WTC11 (cell line): ENCODE measurements at places on chromosomes 13 and 19. TPM values are rescaled to one million over a fixed set of nuclear protein-coding genes. Genes with fewer than 3 reads are reported as not detected.
A peak's percentile ranks its signal among the peaks of the same experiment; 100 is the strongest.

DNA sequence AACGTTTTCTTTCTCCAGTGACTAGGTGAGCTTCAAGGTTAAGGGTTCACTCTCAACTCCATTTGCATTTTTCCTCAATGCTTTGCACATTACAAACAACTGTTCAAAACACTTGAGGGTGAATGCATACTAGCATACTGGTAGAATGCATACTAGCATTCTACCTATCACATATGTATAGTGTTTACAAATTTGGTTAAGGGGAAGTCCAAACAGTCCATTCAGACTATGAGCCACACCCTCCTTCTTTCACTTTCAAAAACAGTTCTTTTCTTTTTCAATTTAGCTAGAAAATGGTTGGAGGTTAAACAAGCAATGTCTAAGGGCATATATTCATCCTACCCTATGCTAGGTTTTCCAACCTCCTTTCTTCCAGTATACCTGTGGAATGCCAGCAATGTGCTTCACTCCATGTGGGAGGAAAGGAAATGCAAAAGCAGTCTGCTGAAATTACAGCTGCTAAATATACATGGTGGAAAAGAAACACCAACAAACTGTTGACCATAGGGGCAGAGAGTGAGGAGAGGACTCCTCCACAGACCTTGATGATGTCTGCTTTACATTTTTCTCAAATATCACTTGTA, 102.6 kb downstream of the DOCK9 start:
- DNase-seq: no peak

GRCh38 chr13:34462843-34463242, 479.2 kb upstream of the NBEA start:
- no peak for DNase-seq

DNA sequence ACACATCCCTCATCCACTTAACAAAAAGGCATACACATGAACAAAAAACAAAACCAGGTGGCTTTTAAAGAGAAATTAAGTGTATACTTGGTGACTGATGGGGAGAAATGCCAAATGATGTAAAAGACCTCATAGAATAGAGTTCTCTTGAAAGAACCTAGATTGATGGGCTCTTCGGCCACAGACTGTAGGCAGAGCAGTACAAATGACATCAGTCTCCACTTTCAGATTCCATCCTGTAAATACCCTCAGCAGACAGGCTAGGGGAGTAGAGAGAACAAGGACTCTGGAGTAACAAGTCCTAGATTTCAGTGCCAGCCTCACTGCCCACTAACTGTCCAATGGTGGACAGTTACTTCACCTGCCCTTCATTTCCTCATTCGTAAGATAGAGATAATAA, 203.8 kb downstream of the MZT1 start:
- no peak for DNase-seq

DNA sequence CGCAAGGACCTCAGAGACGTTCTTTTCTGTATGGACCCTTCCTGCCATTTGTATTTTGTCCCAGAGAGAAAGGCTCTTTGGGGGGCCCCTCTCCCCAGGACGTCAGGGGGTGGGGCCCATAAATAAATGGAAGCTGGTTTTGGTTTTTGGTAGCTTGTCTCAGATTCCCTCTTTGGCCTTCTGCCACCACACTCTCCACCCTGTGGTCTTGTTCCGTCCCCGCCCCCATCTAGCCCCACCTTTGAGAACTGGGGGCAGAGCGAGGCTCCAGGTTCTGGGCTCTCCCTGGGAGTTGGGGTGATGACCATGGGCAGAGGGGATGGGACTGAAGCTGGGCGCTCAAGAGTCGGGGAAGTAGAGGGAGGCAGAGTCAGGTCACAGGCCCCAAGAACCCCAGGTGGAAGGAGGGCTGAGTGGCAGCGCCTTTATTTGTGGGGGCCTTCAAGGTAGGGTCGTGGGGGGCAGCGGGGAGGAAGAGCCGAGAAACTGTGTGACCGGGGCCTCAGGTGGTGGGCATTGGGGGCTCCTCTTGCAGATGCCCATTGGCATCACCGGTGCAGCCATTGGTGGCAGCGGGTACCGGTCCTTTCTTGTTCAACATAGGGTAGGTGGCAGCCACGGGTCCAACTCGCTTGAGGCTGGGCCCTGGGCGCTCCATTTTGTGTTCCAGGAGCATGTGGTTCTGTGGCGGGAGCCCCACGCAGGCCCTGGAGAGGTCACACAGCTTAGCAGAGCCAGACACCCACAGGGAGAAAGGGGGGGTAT, 3.3 kb downstream of the ISYNA1 start:
- no peak for DNase-seq

DNA sequence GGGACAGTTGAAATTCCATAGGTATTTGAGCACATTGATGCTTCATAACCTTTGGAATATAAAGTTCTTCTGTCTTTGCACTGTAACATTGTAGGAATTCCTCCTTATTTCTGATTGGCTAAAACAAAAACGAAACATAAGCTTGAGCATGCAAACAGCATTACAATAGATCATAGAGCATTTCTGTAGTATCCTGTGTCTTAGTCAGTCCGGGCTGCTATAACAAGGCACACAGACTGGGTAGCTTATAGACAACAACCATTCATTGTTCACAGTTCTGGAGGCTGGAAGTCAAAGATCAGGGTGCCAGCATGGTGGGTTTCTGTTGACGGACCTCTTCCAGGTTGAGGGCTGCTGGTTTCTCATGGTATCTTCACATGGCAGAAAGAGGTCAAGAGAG, 188.7 kb upstream of the SOX21 start:
- DNase-seq: no peak

- no peak for DNase-seq
These were observed 18.1 kb upstream of the GTF3A start for GRCh38 chr13:27406178-27406939.

- no peak for DNase-seq
These were observed 32.4 kb downstream of the ZNF787 start for GRCh38 chr19:56088497-56089215.

DNA sequence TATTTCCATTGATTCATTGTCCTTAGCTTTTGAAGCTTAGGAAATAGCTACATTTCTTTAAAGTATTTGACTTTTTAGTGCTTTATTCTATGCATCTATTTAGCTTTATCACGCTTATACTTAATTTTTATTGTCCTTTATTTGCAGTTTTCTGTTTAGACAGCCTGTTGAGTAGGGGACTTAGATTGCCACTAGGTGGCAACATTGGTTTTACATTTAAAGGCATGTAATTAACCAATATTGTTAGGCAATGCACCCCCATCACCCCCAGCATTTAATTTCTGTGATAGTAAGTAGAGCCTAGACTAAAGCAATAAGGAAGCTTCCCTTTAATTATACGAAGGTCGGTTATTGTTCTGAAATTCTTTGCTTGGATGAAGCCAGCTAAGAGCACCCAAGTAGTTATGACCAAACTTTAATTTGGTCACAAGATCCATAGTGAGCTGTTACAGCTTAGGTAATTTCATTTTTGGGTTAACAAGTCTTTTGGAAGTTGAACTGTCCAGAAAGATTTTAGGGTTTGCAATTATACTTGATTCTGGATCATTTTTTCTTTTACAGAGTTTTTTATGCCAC, 36.5 kb downstream of the B3GLCT start:
- no peak for DNase-seq

GRCh38 chr13:112968380-112968909, 569 bp upstream of the MCF2L start:
- no peak for DNase-seq

DNA sequence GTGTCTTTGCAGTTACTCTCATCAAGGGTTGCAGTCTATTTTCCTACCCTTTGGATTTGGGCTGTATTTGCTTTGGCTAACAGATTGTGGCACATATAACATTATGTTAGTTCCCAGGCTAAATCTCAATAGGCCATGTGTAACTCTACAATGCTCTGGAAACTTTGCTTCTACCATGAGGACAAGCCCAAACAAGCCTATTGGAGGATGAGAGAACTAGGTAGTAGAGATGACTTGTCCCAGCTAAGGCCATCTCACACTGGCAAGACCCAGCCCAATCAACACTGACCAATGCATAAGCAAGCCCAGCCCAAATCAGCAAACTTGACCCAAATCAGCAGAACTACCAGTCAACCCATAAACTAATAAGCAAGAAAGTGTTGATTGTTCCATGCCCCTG, 311.8 kb downstream of the NDFIP2 start:
- no peak for DNase-seq

DNA sequence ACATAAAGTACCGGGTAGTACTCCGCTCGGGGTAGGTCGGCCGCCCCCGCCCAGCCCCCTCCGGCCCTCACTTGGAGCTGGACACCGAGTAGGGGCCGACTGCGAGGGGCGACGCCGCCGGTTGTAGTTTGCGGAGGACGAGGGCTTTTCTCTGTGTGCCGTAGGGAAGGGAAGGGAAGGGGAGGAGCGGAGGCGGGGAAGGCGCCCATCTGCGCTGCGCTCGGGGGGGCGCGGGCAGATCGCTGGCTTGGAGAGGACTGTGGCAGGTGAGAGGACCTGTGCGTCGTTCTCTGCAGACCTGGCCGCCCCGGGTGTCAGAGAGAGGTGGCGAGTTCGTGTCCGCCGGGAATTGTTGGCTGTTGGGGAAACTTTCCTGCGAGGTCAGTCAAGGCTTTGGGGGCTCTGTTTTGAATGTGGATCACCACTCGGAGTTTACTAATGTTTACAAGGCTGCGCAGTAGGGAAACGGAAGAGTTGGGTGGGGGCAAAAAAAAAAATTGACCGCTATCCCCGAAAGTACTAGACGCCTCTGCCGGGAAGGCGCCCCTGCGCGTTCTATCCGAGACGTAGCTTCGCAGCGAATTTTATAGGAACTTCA, 1.4 kb downstream of the ING1 start:
- peak; percentile 49 for DNase-seq

DNA sequence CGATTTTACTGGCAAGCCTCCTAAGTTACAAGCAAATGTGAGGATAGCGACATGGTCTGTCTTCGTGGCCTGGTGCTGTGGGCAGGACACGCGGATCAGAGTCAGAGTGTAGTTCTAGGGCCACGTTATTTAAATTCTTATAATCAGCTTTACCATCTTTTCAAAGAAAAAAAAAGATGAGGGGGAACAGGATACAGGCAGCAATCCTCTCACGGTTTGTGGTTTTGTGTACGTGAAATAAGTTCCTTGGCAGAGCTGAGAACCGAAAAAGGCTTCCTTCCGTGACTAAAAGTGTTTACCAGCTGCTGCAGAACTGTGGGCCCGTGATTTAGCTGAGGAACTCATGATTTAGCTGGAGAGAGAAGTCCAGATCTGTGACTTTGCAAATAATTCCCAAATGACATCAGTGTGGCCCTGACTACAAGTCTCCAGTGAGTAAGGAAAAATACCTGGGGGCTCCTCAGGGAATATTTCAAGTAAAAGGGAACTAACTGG, 27.2 kb downstream of the RCBTB2 start:
- no peak for DNase-seq

DNA sequence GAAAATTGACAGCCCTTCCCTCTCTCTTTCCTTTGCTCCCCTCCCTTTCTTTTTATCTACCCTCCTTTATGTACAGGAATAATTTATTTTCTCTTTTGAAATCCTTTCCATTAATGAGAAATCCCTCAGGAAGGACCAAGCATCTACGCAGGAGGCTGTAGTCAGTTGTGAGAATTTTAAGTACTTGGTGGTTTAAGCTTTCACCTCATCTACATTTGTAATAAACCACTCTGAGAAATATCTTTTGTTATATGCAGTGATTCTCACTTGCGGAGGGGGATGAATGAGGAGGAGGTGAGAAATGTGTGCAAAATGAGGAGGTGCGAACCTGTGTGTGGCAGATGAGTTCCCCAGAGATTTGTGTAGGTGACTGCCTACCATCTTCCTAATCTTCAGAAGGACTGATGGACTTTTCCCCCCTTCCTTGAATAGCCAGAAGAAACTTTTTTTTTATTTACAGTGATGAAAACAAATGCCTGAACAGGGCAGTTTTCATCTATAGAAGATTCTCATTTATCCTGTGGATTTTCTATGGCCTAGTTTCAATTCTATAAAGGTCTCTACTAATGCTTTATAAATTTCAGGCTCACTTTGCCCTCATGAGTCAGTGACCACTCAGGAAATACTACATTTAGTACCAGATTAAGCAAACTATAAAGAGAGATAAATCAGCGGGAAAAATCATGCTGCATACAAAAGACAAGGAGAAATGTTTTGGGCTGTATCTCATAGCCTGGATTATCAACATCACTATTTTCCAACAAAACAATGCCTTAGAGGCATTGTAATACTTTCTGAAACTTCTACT, 118.3 kb downstream of the LHFPL6 start:
- no peak for DNase-seq

GRCh38 chr19:48631225-48631624, 6.0 kb downstream of the DBP start:
- no peak for DNase-seq

DNA sequence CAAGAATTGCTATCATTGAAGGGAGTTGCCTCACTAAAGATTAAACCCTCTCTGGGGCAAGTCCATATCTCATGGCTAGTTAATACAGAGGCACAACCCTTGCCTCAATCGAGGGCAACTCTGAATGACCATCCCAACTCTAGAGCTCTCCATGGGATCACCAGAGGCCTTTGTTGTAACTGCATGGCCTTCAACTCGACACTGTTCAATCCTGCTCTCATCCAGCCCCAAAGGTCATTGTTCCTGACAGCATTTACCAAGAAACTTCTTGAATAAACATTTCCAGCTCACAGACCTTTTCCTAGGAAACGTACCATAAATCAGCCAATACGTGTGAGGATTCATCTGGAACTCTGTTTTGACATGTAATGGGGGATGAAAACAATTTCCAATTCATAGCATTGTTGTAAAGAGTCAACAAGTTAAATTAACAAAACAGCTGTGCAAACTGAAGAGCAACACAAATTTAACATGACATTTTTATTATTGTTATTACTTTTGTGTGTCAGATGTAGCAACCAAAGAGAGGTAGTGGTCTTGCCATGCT, 452.7 kb downstream of the SUCLA2 start:
- DNase-seq: no peak

- DNase-seq: no peak
These were observed 8.7 kb downstream of the EML2 start for GRCh38 chr19:45630463-45630862.

DNA sequence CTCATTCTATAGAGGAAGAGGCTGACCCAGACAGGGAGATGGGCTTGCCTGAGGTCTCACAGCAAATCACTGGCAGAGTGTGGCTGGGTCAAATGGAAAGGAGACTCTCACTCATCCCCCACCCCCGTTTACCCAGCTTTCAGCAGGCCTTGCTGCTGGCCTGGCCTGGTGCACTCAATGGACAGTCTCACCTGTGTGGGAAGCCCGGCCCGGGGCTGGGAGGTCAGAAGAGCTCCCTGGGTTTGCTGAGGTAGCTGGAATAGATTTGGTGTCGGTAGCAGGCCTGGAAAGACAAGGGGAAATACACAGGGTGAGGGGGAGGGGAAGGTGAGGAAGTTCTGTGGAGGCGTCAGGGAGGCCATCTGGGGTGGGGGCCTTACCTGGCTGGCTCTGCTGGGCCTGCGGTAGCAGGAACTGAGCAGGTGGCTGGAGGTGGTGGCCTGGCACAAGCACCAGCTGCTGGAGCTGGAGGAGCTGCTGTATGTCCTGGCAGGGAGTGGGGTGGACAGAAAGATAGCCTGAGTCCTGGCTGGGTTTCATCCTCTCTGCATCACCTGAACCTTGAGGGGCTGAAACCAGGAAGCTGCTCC, 23.5 kb downstream of the ZNF574 start:
- DNase-seq: no peak

- DNase-seq: no peak
These were observed 148.9 kb downstream of the USP12 start for GRCh38 chr13:27022571-27023311.

MRI1 gene
- total RNA-seq: 27.9 to 29.9 TPM (median 28.1 TPM) in 3 replicates

RASA3 gene
- 16.5 to 22.3 TPM (median 16.9 TPM) in 3 replicates for total RNA-seq

TEX26 gene
- total RNA-seq: not detected in 3 replicates

ZNF709 gene
- total RNA-seq: 3.0 to 3.8 TPM (median 3.4 TPM) in 3 replicates

TPTE2 gene
- not detected in 3 replicates for total RNA-seq

IRF2BP1 gene
- 29.8 to 32.3 TPM (median 30.3 TPM) in 3 replicates for total RNA-seq

PLPPR3 gene
- 60.6 to 86.8 TPM (median 83.9 TPM) in 3 replicates for total RNA-seq

SERTAD1 gene
- total RNA-seq: 6.8 to 8.6 TPM (median 7.4 TPM) in 3 replicates
